ENCODE measurements at places on chromosomes 5 and 9. TPM values are rescaled to one million over a fixed set of nuclear protein-coding genes. Genes with fewer than 3 reads are reported as not detected.

PCDHGA8 gene
- 0.95 TPM for total RNA-seq

SLC4A9 gene
- total RNA-seq: not detected

FOXD4L5 gene
- 0.42 TPM for total RNA-seq

IFNA13 gene
- not detected for total RNA-seq

CDKN2A gene
- total RNA-seq: 9.3 TPM

SLC6A3 gene
- total RNA-seq: not detected
